ENCODE measurements at places on chromosomes 2 and 18.

DNA sequence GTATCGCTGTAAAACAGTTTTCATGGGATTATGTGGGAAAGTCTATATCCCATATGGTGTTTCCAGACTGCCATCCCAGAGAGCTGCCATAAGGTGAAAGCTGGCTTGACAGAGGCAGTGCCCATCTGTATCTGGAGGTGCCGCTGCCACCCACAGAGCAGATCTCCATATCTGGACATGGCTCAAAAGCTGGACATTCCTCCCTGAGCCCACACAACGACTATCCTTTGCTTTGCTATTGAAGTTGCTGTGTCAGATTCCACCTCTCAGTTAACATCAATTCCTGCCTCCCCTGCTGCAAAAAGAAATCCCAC is 55.2 kb downstream of the RND3 start:
- no peak for DNase-seq

DNA sequence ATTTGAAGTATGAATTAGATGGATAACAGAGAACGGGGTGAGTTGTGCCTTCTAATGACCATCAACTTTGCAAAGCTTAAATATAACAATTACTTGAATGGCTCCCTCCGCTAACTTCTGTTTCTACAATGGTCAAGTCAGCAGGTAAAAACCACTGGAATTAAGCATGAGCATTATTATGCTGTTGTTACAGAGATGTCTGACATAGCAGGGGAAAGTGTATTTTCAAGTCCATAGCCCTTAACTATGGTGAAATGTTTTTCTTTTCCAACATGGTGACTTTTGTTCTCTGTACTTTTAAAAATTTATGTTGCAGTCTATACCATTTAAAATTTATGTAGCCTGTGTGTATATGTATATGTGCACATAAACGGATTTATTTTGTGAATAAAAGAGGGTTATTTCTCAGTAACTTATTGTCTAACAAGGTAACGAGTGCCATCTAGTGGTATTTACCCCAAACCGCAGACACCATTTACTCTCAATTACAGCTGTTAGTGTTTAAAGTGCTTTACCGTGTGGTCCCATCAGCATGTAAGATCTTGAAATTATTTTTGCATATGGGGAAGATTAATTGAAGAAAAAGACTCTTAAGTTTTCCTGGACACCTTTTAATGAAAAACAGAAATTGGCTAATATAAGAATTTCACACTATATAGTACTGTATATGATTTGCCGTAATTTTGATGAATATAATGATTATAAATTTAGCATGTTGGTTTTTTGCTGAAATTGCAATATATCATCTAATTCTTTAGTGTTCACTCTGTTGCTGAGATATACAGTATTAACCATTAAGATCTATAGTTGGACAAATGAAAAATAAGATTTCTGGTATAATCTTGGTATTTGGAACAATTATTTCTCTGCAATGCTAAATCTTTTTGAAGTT is 78.2 kb downstream of the UBE2E3 start:
- DNase-seq, result no peak

- no peak for DNase-seq
These were observed 184.3 kb downstream of the GULP1 start for GRCh38 chr2:188475945-188476344.

DNA sequence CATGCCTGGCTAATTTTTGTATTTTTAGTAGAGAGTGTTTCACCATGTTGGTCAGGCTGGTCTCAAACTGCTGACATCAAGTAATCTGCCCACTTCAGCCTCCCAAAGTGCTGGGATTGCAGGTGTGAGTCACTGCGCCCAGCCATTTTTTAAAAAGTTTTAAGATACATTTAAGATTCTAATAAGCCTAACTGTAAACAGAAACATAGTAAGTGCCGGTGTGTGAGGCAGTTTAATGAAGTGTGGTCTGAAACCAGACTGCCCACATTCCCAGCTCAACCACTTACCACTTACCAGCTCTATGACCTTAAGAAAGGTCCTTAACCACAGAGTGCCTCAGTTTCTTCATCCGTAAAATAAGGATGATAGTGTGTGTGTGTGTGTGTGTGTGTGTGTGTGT is 42.4 kb downstream of the TMEM237 start:
- DNase-seq, result no peak

- DNase-seq, result peak; percentile 12
These were observed 282.8 kb upstream of the HS6ST1 start for GRCh38 chr2:128601298-128602037.

DNA sequence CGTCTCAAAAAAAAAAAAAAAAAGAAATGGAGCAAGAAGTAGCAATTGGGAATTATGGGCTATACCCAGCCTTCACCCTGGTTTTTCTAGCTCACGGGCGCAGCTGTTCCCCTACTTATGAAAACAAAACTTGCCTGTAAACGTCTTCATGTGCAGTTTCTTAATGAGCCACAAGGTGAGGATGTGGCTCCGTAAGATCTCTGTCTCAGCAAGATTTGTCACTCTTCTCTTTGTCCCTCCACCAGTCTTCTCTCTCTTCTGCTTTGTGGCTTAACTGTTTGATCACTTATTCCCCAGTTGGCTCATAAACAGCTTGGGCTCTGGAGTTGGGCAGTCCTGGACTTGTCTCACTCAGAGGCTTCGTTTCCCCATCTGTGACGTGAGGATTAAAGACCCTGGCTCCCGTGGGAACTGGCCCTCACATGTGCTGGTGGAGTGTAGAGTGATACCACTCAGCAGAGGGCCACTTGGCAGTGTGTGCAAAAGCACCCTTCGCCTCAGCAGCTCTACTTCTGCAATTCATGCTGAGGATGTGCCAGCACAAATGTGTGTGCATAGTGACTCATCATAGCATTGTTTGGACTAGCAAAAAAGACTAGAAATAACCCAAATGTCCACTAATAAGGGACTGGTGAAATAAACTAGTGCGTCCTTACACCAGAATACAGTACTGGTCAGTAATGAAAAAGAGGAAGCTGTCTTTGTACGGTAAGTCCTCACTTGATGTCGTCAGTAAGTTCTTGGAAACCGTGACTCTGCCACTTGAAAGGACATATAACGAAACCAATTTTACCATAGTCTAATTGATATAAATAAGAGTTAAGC is 8.7 kb downstream of the CEP68 start:
- peak; percentile 56 for DNase-seq

DNA sequence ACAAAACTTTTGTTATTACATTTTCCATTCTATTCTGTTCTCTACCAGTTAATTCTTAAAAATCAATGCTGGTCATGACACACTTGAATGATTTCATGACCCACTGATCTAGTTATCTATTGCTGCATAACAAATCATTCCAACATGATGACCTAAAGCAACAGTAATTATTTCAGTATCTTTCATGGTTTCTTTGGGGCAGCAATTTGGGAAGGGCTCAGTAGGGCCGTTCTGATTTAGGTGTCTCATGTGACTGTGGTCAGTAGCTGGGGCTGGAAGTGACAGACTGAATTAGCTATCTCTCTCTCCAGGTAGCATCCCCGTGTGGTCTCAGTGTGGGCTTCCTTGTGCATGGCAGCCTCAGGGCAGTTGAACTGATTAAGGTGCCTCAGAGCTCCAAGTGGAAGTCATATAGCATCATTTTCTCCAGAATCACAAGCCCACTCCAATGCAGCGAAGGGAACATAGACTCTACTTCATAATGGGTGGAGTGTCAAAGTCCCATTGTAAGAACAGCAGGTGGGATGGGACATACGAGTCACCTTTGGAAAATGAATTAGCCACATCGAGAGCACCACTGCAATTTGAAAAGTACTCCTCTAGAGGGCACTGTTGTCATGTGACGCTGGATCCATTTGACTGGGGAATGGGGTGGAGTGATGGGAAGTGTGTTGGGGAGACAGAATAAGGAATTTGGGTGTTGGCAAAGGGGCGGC is 39.1 kb upstream of the FAM136A start:
- peak; percentile 37 for DNase-seq

DNA sequence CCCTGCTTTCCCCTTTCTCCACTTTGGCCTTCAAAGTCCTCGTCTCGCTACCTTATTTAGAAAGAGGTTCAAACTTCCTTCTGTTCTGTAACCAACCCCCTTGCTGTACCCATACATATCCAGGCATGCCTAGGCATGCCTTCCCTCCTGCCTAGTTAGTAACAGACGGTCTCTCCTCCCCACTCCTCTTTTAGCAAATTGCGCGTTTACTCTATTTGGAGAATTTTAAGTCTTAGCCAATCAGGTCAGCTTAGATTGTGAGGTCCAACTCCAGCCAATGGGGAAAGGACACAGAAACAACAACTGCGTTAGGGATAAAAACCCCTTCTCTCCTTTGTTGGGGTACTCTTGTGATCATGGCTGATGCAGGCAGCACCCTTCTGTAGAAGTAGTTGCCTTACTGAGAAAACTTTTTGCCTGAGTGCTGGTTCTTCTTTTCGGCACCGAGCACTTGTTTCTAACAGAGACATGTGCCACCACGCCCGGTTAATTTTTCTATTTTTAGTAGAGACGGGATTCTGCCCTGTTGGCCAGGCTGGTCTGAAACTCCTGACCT is 85.9 kb upstream of the FOXI3 start:
- DNase-seq, result no peak

- no peak for DNase-seq
These were observed 343.5 kb upstream of the NT5C1B start for GRCh38 chr2:18932853-18933252.

DNA sequence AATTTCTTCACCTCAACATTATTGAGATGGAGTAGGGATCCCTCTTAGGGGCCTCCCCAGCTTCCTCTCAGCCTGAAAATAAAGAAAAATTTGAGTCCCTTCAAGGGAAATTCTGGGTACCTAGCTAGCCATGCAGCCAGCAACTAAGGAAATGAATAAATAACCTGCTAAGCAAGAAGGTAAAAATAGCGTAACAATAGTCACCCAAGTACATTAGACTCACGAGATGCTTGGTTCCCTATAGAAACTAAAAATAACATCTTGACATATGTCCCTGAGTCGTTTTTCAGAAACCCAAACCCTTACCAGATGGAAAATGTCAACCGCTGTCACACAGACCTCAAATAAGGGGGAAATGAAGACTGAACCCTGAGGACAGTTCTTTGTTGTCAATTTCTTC is 51.9 kb downstream of the CACNB4 start:
- DNase-seq, result no peak

Measured in right hindlimb (tissue), 1 donor.